ENCODE measurements at places on chromosomes 4 and X.
A peak's percentile ranks its signal among the peaks of the same experiment; 100 is the strongest.

DNA sequence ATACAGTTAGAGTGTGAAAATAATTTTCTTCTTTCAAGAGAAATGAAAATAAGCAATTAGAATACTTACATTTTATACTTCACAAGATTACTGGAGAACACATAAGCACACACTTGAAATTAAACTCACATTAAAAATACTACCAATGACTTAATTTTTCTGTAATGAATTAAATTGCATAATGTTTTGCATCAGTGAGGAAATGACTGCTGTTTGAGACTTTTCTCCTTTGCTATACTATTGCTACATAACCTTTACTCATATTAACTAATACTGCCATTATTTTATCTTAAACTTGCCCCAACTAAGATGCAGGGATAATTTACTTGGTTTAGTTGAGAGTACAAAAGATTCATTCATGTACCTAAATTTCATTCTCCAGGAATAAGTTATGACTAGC, 590.9 kb downstream of the ARAP2 start:
- DNase-seq = no peak

GRCh38 chr4:80423553-80424224, 88.2 kb downstream of the CFAP299 start:
- DNase-seq = no peak

DNA sequence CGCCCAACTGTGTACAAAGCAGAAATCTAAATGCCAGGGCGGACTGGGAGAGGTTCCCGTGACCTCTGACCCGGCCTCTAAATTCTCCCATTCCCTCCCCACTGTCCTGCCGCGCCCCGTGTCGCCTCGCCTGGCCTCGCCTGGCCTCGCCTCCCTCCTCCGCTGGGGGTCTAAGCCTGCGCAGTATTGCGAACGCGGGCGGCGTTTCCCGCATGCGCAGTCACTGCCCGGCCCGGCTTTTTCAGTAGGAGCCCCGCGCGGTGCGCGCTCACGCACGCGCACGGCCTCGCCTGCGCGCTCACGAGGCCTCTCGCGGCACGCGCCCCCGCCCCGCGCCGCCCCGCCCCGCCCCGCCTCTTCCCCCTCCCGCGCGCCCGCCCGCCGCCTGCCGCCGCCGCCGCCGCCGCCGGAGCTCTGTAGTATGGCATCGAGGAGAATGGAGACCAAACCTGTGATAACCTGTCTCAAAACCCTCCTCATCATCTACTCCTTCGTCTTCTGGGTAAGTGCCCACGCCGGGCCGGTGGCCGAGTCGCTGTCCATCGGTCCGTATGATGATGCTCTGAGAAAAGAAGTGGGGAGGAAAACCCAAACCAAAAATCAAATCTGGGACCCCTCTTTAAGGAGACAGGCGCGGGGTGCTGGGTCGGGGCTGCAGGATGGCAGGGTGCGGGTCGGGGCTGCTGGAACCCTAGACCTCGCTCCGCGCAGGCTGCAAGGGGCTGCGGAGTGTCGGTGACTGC, at the start of gene TSPAN7:
Gene TSPAN7 (plus strand): TSS at position 417 of the 743 bp plus-strand sequence. CDS start 5 bp downstream, at position 422.
- peak; percentile 87 for DNase-seq

DNA sequence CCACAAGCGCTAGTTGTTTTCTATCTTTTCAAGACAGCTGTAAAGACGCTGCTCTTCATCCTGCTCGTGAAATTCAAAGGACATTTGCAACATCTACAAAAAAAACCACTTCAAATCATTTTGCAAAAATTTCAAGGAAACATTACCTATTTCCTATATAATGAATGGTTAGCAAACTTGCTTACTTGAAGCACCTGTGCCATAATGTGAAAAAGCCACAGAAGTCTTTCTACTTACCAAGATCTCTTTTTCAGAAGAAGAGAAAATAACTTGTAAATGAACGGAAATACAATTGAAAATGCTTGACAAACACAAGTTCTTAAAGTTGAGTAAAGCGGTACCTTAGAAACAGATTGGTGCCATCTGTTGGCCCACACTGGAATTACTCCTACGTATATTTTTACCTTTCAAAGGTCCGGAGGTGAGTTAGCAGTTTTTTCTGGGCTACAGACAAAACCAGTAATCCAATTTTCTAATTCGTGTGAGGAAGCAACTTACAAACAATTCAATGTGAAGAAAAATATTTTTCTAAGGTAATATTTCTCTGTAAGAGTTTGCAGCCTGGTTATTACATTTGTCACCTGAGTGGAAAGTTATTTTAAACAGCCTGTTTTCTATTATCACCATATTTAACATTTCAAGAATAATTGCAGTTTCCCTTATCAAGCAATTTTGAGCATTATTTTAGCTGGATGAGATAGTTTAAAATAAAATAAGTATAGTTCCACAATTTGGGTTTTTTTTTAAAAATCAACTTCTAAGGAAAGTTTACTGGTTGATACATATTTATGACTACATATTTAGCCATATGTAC, at the start of gene TLR6:
Gene TLR6 (minus strand): TSS at position 294 of the 814 bp plus-strand sequence. CDS start 27,344 bp downstream, outside the sequence.
- no peak for DNase-seq

DNA sequence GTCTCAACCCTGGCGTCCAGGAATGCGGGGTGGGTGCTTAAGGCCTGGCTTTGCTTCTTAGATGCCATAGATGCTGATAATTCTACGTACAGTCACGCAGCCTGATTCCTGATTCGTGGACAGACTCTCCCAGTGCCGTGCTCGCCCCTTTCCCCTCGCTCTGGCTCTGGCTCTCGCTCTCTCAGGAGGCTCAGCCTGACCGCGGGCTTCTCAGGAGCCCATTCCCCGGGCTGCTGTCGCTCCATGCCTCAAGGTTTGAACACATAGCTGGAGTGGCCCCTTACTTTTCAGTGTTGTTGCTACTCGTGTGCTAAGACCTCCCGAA, 59.2 kb upstream of the ZC4H2 start:
- DNase-seq = peak; percentile 54

DNA sequence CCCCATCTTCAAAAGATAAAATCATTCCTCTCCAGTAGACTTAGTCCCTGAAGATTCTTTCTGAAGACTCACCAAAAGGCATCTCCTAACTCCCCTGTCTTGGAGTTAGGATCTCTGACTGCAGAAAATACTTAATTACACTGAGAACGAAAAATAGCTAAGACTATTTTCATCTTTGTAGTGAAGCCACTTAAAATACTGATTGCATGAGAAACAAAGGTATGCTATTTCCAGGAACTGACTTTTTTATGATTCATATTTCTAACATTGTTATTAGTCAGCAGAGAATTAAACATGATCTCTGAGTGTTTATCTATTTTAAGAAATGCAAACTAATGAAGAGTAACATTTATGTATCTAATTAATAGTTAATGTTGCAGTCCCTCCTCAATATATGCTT, 71.8 kb upstream of the NR3C2 start:
- DNase-seq = no peak

GRCh38 chr4:16775411-16776154, 122.9 kb downstream of the LDB2 start:
- DNase-seq = no peak

GRCh38 chr4:7342223-7343080, 92.3 kb downstream of the PSAPL1 start:
- no peak for DNase-seq

GRCh38 chr4:87419578-87420249, 2.7 kb upstream of the NUDT9 start:
- no peak for DNase-seq
